ENCODE measurements at places on chromosomes 13 and 19.

DNA sequence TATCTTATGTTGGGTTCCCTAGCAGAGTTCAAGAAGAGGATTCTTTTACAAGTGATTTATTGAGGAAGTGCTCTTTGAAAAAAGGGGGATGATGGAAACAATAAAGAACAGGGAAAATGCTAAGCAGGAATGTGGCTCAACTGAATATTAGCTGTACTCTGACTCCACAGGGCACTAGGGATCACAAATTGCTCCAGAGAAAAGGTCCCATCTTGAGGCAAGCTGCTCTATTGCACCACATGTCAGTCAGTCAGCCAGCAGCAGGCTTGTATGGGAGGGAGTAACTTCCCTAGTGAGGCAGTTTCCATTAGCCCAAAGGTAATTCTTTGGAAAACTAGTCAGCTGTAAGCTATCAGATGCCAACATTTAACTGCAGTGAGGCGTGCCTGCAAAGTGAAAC lies 73.3 kb upstream of the FNDC3A start:
- DNase-seq = no peak

- DNase-seq = no peak
Observed at GRCh38 chr19:570251-570686, 2.1 kb upstream of the BSG start.

GRCh38 chr13:41032691-41033376 lies 13.7 kb upstream of the ELF1 start:
- DNase-seq = no peak

GRCh38 chr13:99525967-99526366 lies 24.7 kb downstream of the TM9SF2 start:
- no peak for DNase-seq

DNA sequence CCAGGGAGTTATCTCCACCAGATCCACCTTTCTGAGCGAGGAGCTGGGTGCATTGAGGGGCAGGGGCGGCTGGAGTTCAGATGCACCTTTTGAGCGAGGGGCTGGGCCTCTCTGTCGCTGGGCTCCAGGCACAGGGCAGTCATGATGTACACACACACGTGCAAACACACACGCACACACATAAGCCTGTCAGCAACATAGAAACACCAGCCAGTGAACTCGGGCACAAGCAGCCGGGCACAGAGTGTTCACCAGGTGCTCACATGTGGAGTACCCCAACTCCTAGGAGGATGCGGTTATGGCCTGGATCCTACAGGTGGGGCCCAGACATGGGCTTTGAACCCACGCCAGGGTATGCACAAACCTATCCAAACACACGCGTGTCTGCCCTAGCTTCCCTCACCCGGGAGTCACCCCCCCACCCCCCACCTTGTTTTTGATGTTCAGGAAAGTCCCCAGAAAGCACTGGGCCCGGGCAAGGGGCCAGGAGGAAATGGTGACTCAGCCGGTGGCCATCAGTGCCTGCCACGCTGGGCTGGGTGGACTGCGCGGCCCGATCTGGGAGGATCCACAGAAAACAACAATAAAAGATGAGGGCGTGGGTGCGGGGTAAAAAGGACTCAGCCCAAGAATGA lies 13.3 kb downstream of the ARRDC2 start:
- DNase-seq = no peak

DNA sequence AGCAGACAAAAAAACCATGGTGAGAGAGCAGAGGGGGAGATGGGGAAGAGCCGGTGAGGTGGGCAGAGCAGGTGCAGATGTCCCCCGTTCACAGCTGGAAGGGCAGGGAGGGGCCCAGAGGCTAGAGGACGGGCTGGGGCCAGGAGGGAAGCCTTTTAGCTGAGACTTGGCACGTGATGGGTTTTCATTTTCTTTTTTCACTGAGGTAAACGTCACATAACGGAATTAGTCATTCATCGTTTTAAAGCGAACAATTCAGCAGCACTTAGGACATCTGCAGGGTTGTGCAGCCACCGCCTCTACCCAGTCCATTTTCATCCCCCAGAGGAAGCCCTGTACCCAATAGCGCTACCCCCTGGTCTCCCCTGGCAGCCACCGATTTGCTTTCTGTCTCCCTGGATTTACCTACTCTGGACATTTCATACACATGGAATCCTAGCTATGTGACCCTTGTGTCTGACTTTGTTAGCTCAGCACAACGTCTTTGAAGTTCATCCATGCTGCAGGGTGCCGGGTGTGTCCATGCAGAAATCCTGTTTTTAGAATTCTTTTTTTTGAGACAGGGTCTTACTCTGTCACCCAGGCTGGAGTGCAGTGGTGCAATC lies 16.0 kb upstream of the EMC10 start:
- no peak for DNase-seq

- no peak for DNase-seq
Observed at GRCh38 chr19:49672131-49672919, 4.7 kb upstream of the PRMT1 start.

- no peak for DNase-seq
Observed at GRCh38 chr13:46345398-46345797, 41.7 kb downstream of the RUBCNL start.

- no peak for DNase-seq
Observed at GRCh38 chr13:112062571-112063570, 4.1 kb upstream of the SOX1 start.

DNA sequence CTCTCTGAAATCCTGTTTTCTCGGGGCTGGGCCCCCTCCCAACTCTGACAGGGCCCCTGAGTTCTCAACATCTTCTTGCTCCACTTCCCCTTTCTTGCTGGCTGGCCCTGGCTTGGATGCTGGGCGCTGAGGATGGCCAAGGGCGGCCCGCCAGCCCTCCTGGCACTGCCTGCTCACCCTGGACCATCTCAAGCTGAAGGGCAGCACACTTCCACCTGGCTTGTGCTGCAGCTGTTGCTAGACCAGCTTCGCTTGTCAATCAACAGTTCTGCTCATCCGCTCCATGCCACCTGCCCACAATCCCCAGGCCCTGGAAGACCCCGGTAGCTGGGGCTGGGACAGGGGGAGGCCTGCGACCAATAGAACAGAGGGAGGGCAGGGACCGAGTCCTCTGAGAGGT lies 6.9 kb upstream of the GMIP start:
- DNase-seq = no peak

DNA sequence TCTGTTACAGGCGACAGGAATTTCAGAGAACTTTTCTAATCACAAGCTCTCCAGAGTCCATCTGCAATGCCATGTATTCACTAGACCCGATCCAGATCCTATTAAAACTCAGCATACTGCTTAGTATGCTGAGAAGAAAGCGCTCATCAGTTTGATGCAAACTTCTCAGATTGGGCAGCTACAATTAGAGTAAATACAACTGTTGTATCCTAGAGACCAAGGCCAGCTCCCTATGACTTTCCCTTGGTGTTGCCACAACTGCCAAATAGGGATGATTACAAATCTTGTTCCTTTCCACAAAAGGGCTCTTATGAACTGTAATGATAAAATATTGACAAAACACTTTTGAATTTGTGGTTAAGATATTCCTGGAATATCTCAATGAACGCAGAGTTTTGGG lies 191.2 kb downstream of the SPRY2 start:
- DNase-seq = no peak

- no peak for DNase-seq
Observed at GRCh38 chr19:46954502-46954992, 65.1 kb upstream of the NPAS1 start.

- DNase-seq = no peak
Observed at GRCh38 chr19:38172001-38172400, 52.0 kb downstream of the DPF1 start.

DNA sequence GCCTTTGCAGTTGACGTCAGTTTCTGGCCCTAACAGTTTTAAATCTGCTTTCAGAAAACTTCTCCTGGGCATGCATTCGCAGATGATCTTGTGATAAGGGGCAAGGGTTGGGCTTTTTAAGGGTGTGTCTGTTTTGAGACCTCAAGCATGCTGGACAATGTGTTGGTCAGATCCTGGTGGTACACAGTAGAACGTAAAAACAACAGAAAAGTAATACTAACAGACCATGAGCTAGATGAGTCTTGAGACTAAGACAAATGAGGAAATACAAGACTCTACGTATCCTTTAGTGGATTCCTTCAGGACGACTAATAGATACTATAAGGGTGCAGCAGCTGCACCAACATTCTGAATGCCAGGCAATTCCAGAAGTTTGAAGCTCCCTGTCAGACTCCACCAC lies 237.6 kb downstream of the DNAJC15 start:
- DNase-seq = no peak

DNA sequence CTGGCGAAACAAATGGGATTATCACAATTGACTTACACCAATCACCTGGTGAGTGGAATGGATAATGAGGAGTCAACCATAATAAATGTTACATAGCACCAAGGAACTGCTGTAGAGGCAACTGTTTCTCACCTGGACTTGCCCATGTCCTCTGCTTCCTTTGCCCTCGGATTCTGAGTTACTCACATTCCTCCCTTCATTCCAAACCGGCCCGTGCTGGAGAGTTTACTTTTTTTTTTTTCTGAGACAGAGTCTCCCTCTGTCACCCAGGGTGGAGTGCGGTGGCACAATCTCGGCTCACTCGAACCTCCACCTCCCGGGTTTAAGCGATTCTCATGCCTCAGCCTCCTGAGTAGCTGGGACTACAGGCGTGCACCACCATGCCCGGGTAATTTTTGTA lies 41.5 kb upstream of the TSC22D1 start:
- no peak for DNase-seq

DNA sequence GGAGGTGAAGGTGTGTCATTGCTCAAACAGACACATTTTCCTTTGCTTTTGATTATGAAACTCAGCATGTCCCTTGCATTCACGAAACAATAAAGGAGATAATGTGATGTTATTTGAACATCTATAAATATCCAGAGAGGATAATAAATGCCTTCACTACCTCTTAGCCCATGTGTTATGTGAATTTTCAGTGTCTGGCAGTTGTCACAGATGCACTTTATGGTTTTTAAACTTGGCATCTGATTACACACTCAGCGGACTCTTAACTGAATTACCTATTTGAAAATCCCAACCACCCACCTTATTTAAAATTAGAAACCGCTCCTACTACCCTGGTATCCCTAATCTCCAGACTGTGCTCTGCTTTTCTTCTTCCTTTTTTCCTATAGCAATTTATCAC lies 254.2 kb downstream of the COG6 start:
- no peak for DNase-seq

- DNase-seq = no peak
Observed at GRCh38 chr13:34452831-34453230, 489.2 kb upstream of the NBEA start.

All from NT2/D1 (cell line).